Adipocyte (in vitro differentiated cells): ENCODE measurements at places on chromosomes 4 and X.
A peak's percentile ranks its signal among the peaks of the same experiment; 100 is the strongest.

GRCh38 chr4:184453365-184454160 is 20.8 kb downstream of the IRF2 start:
- peak; percentile 81 for DNase-seq

DNA sequence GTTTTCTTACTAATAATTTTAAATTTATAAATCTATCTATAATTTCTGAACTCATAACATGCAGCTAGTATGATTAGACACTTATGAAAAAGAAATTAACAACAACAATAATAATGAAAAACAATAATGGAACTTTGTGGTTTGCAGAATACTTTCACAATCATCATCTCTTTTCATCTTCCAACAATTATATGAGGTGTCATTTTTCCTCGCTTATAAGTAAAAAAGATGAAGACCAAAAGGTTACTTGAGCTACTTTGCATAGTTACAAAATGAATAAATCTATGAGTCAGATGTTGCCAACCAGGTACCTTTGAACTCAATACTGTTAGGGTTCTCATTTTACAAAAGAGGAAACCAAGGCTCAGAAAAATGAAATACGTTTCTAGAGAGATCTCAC is 98.5 kb upstream of the ELOVL6 start:
- DNase-seq = no peak

- no peak for DNase-seq
These were observed 17.0 kb upstream of the GRIPAP1 start for GRCh38 chrX:49019050-49019449.

- no peak for DNase-seq
These were observed 58.7 kb downstream of the METTL14 start for GRCh38 chr4:118743867-118744266.

DNA sequence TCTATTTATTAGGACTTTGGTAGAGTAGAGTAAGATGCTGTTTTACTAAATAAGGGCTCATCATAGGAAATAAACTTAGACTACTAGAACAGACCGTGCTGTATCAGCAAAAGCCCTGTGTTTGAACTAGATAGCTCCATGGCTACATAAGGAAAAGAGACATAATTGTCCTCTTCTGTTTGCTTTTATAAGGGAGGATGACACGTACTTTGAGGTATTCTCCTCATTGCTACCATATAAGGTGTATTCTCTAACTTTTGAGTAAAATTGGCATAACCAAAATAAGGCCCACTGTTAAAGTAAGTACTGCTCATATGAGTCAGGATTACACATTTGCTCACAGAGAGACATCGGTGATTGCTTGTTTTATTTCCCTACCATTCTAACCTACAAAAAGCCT is 64.3 kb downstream of the PDLIM5 start:
- peak; percentile 56 for DNase-seq

DNA sequence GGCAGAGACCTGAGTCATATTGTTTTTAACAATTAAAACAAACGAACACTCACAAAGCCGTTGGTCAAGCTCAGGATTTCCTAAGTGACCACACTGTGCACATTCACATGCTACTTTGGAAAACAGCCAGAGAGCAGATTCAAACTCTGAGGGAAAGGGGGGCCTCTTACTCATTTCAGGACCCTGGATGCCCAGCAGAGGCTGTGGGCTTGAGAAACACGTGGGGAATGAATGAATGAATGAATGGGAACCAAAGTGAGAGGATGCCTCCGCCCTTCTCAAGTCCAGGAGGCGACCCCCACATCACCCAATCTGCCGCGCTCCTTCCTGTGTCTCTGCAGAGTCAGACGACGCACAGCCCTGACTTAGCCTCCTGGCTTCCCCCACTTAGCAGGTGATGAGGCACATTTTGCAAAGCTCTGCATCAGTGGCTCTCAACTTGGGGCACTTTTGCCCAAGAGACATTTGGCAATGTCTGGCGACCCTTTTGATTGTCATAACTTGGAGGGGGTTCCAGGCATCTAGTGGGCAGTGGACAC is 76.0 kb downstream of the ABLIM2 start:
- DNase-seq = no peak

DNA sequence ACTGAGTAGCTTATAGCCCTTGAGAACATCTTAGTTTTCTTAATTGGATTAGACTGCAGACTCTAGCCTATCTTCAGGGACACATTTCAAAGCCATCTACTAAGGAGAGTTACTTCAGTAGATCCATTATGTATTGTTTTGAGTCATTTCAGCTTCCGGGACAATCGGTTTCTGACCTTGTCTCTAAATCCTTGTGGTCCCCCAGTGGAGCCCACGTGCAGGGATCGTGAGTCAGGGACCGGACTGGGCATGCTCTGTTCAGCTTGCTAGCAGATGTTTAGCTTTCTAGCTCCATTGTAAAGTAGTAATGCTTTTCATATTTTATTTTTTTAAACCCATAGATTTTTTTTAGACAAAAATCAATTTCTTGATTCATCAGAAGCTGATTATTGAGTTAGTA is 211.9 kb upstream of the PRPS2 start:
- DNase-seq = no peak

GRCh38 chrX:100687546-100687945 is 43.5 kb downstream of the SRPX2 start:
- no peak for DNase-seq

GRCh38 chr4:100789991-100790390 is 272.2 kb upstream of the EMCN start:
- DNase-seq = no peak

DNA sequence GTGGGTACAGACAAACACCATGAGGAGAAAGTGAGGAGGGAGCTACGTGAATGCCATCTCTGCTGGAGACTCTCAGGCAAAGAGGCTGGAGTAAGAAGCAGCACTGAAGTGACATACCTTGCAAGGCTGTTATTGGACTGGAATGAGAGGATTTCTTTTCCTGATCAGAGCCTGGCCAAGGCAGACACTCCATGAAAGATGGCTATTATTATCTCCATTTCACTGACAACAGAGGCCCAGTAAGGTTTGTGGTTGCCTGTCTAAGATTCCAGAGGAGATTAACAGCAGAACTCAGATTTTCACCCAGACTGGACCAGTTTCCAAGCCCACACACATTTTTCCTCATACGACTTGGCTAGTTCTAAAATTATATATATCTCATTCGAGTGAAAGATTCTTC is 162.0 kb upstream of the EOLA2 start:
- peak; percentile 6 for DNase-seq

GRCh38 chrX:133364196-133364595 is 51.1 kb downstream of the GPC4 start:
- peak; percentile 47 for DNase-seq

GRCh38 chrX:133985164-133985966 is at the start of gene GPC3:
Gene GPC3, minus strand, starts transcription at chrX:133985594.
- DNase-seq = peak; percentile 64

DNA sequence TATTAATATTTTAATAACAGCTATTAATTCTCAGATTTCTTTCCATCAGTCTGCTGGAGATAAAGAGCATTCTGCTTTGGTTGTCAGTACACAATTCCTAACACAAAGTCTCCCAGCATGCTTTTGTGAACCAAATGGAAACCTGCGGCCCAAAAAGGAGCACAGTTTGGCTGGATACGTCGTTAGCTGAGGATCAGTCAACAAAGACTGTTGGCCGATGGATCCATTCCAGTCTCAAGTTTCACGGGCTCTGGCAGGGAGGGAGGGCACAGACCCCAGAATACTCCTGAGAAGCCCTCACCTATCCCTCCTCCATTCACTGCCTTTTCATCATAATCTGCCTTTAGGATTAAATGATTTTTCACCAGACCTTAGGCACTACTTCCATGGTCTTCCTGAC is 26.3 kb upstream of the PRSS48 start:
- no peak for DNase-seq

- DNase-seq = no peak
These were observed 149.4 kb upstream of the CHRDL1 start for GRCh38 chrX:110944751-110945675.

DNA sequence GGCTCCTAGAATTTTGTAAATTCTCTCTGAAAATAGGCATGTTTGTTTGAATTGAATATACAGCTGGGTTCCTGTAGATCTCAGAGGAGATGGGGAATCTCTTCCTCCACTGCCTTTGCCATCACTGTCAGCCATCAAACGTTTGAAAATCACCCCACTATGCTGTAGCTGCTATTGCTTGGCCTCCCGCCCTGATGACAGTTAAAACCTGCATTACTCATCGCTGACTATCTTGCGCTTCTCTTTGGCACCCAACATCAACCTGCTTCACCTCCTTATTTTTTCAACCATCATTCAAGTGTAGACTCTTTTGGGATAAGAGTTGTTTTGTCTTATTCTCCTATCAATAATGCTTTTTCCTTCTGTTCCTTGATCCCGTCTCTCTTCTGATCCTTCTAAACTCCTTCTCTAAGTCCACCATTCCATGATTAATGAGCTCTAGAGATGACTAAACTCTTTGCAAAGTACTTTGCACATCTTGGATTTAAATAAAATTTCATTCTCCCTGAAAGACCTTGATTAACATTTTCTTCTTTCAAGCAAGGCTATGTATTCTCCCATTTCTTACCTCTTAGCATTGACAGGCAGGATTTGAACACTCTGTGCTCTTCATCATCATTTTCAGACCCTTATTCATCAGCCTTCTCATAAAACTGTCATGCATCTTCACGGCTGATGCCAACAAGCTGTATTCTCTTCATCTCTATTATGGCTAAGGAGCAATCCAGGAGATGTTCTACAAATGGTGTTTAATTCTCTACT is 133.0 kb downstream of the SNCA start:
- no peak for DNase-seq
